ENCODE measurements at places on chromosomes 7 and 10. TPM values are rescaled to one million over a fixed set of nuclear protein-coding genes. Genes with fewer than 3 reads are reported as not detected.

Gene AOAH
- 30.8 TPM for total RNA-seq

DNA sequence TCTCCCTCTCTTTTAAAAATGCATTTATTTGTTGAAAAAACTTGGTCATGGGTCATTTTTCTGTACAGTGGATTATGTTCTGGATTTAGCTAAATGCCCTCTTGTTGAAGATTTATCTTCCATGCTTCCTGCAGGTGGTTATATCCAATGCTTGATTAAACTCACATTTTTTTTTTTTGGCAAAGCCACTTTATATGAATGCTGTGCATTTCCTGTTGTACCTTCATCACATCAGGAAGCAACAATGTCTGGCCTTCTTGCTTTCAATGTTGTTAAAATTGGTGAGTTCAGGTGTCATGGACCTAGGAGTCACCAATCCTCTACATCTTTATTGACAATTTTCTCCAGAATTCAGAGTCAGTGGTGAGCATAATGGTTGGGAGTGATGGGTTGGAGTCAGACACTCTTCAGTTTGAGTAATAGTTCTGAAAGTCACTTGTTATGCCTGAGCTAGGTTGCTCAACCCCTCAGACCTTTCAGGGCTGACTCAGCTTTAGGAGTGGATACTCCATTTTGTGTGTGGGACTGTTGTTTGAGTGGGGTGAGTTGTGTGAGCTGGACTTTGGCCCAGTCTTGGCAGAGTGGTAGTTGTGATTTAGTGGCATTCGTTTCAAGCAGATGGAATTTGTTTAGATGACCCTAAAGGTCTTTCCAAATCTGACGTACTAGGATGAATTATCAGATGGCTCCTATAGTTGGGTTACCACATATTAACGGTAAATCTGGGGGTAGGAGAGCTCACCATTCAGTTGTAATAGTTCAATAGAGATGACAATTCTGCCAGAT lies 213.5 kb upstream of the ZNF32 start:
- no peak for DNase-seq

DNA sequence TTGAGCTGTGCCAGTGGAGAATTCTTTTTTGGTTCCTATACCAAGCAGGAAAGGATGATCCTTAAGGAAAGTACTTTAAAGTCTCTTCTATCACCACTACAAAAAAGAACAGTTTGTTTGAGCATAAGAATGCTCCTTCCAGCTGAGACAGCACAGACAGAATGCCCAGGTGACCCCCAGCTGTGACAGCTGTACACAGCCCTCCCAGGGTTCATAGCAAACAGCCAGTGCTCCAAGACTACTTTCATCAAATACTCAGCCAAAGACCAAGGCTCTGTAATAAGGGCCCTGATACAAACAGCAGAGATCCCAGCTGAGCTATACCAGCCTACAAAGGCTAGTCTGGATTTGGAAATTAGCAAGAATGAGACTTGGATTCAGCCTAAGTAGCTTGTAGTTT lies 65.7 kb downstream of the NXPH1 start:
- no peak for DNase-seq

DNA sequence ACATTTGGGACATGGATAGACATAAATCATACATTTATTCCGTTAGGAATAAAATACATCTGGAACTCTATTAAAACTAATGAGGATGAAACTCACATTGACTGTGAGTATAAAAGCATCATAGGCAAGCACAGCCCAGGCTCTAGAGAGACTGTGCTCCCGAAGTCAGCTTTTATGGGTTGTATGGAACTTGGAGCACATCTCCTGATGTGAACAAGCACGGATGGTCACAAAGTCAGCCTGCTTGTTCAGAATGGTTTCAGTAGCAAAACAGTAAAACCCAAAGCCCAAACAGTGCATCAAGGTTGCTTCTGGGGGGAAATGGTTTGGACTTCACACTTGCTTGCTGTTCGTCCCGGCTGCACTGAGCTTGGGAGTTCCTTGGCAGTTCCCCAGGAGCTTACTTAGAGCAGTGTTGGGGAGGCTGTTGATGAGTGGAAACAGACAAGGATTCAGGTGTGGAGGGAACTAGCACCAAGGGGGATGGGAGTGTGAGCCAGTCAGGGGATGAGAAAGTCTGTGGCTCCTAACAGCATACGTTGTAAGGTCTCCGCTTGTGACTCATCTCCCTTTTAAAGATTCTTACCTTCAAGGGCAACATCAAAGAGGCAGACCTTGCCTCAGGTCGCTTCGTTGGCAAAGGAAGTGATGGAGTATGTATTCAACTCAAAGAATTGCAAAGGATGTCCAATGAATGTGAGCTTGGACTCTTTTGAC lies 19.7 kb upstream of the ITGA8 start:
- DNase-seq: no peak

GRCh38 chr7:55069271-55069792 lies 50.5 kb downstream of the EGFR start:
- no peak for DNase-seq

Gene MBL2
- total RNA-seq: not detected

DNA sequence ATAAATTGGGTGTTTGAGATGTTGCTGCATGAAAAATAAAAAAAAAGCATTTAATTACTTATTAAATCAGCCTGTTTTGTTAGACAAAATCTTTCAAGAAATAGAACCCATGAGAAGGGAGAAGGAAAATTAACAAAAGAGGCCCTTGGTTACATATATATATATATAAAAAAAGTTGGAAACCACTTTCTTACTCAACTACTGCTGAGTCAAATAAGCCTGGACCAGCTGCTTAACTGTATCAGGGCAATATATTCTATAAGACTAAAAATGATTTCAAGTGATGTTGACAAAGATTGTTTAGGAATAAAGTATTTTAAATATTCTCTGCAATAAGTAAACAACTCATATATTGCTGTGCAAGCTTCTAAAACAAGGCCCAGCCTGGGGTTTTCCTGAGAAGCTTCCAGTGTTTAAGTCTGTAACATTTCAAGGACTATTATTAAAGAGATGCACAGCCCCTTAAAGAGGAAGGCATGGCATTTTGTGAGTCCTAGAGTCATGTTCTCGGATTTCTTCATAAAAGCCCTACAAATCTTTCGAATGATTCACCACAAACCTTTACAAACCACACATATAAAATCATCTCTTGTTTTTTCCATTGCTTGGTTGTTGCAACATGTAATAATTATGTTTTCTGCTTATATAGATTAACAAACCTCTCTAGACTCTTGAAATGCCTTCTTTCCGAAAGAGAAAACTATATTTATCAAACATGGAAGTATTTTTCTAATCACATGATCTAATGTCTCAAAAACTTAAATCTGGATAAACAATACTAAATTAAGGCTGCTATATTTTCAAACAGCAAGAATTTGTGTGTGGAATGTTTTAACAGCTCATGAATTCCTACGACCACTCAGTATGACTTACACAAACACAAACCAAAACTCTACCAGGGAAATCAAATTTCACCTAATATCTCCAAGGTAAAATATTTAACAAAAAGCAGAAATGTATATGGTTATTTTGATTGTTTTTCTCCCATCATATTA lies 14.3 kb downstream of the JAZF1 start:
- DNase-seq: no peak

Gene HOXA1
- total RNA-seq: 0.83 TPM

GRCh38 chr7:104878577-104878976 lies 135.4 kb upstream of the KMT2E start:
- no peak for DNase-seq

Gene RHEB
- total RNA-seq: 61.0 TPM

Gene CCDC172
- total RNA-seq: not detected

- DNase-seq: no peak
Observed at GRCh38 chr10:21721000-21721665, 187.1 kb downstream of the MLLT10 start.

- DNase-seq: no peak
Observed at GRCh38 chr7:22326181-22326580, 30.8 kb downstream of the RAPGEF5 start.

DNA sequence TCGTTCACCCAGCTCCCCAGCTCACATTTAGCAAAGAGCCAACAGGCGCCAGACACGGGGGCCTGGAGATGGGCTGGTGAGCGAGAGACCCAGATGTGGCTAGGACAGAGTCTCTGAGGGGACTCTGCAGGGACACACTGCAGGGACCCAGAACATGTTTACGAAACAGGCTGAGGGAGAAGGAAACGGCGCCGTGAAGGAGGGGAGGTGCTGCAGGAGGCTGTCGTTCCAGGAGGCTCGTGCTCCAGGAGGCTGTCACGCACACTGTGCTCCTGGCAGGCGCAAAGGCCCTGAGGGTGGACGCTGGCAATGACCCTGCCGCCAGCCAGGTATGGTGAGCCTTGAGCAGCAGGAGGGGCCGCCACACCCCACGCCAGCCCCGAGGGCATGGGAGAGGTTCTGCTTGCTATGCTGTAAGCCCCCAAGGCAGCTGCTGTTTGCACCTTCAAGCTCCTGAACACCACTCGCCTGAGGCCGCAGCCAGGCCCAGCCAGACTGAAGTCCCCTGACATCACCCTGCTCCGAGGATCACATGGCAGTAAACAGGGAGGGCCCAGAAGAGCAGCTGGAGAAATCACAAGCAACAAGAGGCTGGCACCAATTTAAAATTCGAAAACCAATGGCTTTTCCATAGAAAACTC lies 27.3 kb downstream of the ADAP1 start:
- peak; percentile 18 for DNase-seq

Gene TCERG1L
- total RNA-seq: not detected

DNA sequence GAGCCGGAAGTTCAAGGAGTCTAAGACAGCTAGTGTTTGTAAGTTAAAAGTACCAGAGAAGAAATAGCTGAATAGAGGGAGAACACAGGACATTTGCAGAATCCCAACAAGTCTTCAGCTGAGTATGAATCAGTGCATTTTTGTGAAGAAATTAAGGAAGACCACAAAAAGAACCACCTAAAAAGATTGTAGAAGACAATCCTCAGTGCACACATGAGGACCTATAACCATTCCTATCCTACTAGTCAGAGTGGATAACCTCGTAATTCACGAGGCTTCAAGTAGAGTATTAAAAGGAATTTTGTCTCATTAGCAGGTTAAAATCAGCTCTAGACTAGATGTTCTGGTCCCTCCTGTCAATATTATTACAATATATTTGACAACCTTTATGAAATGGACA lies 295.4 kb upstream of the KAT6B start:
- DNase-seq: no peak

Gene LIPK
- not detected for total RNA-seq

- no peak for DNase-seq
Observed at GRCh38 chr7:20748853-20749252, 37.8 kb downstream of the SP8 start.

DNA sequence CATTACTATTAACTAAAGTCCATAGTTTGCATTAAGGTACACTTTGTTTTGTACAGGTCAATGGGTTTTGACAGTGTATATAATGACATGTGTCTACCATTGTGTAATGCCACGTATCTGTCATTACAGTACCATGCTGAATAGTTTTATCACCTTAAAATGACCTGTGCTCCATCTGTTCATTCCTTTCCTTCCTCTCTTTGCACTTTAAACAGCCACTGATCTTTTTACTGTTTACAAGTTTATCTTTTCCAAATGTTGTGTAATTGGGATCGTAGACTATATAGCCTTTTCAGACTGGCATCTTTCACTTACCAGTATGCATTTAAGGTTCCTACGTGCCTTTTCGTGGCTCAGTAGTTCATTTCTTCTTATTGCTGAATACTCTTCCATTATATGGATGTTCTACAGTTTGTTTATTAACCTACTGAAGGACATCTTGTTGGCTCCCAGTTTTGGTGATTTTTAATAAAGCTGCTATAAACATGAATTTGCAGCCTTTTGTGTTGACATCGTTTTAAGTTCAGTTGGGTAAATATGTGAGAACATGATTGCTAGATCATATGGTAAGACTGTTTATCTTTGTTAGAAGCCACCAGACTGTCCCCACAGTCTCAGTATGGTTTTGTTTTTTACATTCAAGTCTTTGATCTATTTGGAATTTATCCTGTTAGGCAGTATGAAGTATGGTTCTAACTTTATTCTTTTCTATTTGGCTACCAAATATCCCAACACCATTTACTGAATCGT lies 24.7 kb downstream of the STAM start:
- DNase-seq: no peak

DNA sequence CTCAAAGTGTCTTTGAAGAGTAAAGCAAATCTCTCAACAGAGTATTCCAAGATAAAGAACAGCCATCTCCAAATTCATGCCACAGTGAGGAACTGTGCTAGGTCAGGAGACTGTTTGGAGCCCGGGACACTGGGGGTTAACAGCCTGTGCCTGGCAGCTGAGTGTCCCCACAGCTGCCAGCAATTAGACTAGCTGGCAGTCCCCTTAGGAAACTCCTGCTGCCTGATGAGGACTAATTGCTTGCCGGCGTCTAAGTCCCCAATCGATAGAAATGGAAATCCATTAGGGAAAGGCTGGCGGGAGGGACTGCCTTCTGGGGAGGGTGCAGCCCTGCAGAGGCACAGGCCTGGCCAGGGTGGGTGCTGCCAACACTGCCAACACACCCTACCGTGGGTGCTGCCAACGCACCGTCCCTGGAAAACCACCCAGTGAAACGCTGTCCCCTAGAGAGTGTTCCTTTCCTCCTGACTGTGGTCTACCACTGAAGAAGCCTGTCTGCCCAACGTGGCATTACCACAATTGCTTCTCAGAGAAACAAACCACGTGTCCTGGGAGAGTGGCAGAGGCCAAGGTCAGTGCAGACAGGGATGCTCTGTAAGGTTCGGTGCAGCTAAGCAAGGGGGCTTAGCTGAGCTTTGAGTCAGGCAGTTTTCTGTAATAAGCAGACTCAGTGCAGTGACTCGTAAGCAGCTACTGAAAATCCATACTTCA lies 60.8 kb downstream of the XRCC2 start:
- no peak for DNase-seq

Gene UPK3B
- 2.4 TPM for total RNA-seq

DNA sequence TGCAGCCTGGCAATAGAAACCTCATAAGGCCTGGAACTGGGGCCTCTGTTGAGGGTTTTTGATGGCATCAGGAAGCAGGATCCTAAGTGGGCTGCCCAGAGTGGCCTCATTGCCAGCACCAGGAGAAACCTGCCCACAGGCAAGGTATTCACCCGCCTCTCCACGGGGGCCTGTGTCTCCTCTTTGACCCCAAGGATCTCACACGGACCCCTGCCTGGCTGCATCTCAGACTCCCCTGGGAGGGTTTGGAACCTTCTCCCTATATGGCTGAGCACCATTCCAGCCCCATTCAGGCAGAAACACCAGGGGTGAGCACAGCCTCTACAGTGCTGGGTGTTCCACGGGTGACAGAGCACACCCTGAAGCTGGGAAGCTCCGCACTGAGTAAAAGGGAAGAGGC lies 14.6 kb upstream of the C10orf71 start:
- DNase-seq: no peak

Gene NODAL
- not detected for total RNA-seq

DNA sequence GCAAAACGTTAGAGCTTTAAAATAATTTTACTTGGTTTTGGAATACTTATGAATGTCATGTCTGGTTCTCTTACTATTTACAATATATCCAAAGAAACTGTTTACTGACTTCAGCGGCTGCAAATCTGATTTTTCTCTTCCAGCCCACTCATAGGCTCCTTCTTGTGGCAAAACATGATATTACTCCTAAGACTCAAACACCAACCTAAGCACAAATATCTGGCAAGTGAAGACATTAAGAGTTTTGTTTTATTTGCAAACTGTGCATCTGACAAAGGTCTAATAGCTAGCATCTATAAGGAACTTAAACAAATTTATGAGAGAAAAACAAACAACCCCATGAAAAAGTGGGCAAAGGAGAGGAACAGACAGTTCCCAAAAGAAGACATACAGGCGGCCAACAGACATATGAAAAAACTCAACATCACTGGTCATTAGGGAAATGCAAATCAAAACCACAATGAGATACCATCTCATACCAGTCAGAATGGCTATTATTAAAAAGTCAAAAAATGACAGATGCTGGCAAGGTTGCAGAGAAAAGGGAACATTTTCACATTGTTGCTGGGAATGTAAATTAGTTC lies 20.3 kb upstream of the GJC3 start:
- DNase-seq: peak; percentile 35

Data from CD8-positive, alpha-beta T cell (primary cell).